ENCODE measurements at places on chromosomes 7 and 10.

- DNase-seq = no peak
These were observed 166.0 kb downstream of the ACTR3B start for GRCh38 chr7:152925412-152926147.

DNA sequence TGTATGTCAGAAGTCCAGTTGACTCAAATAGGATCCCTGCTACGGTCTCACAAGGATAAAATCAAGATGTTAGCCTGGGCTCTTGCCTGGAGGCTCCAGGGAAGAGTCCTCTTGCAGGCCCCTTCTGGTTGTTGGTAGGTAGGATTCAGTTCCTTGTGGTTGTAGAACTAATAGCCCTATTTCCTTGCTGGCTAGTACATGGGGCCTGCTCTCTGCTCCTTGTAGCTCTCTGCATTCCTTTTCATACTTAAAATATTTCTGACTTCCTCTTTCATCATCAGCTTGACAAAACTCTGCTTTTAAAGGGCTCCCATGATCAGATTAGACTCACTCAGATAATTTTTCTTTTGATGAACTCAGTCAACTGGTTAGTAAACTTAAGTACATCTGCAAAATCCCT is 756.7 kb downstream of the GATA3 start:
- DNase-seq = no peak

DNA sequence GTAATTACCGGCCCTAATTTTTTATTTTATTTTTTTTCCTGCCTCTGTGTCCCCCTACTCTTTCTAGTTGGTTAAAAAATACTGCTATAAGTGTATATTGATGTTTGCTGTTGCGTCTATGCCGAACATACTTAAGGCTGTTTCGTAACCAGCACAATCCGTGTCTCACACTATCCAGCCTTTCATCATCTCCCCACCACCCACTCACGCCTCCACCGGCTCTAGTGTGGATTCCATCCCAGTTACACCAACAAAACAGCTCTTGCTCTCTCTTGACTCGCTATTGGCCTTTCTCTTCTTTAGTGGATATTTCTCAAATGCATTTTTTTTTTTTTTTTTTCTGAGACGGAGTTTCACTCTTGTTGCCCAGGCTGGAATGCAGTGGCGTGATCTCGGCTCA is 70.1 kb upstream of the CAMK1D start:
- no peak for DNase-seq

DNA sequence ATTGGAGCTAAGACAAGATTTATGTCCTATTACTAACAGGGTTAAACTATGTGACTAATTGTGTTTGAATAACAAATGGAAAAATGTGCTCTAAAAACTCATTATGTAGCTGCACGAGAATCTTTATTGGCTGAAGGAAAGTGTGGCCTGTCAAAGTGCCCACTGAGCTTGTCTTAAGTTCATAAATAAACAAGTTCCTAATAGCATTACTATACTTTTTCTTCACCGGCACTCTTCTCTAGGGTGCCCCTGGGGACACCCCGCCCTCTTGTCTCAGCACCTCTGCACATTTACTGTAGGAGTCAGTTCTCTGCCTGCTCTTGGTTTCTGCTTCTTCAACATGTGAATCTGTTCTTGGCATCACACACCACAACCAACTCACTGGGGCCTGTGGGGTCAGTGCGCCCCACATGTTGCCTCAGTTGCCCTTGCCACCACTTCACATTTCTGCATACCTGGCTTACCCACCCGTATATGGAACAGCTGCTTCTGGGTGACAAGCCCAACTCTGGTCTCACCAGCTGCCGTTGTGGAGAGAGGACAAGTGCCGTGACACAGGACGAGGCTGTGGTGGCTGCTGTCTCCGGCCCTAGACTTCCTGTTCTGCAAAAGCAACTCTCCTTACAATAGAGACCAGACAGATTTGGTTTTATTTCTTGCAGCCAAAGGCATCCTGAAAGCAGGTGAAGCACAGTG is 96.3 kb upstream of the DDC start:
- DNase-seq = no peak

GRCh38 chr7:12386313-12386740 is 17.3 kb downstream of the VWDE start:
- DNase-seq = no peak

DNA sequence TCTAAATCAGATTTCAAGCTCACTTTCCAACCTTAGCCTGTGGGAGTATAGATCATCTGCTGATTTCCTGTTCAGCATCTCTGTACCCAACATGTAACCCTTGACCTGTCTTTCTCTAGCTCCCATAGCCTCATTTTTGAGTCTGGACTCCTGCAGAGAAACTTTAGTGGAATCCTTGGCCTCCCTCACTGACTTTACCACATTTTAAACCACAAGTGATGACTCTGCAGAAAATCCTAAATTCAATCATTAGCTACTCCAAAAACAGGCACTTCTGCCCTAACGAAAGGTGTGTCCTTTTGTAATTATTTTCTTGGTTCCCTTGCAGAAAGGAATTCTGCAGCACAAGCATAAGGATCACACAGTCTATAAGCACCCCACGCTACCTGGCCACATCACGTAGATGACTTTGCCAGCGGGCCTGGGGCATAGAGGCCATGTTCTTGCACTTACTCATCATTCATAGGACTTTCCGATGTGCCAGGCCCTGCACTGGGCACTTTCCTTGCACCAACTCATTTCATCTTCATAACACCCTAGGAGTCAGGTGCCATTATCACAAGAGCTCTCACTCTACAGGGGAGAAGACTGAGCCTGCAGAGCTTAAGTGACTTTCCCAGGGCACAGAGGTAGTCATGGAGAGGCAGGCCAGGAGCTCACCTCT is 57.2 kb upstream of the OPALIN start:
- DNase-seq = no peak

GRCh38 chr10:29427667-29428066 is 138.8 kb downstream of the LYZL1 start:
- DNase-seq = no peak

DNA sequence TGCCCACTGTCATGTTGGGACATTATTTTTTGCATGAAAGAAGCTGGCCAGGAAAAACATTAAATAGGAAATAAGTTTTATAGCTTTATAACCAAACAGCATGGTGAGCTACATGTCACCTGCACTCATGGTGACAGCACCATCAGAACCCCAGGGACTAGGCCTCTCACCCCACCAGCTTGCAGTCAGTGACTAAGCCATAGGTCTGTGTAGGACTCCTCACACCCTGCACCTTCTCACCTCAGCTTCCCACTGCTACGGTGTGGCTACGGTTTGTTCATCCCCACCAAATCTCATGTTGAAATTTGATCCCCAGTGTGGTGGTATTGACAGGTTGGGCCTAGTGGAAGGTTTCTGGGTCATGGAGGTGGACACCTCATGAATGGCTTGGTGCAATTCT is 161.3 kb upstream of the VIPR2 start:
- no peak for DNase-seq

GRCh38 chr10:103706047-103706446 is 149.3 kb downstream of the SH3PXD2A start:
- DNase-seq = no peak

DNA sequence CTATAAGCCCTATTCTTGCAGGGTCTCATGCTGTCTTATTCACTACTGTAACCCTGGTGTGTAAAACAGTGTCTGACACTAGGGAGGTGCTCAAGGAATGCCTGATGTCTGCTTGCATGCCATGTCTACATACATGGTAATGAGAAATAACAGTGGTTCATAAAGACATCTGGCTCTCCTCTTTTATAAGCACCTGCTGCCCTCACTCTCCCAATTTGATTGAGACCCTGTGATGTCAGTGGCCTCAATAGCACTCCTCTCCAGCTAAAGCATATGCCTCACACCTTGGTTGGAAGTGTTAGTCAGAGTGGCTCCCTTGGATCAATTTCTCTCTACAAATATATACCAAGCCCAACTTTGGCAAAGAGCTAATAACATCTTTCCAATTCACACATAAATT is 30.6 kb downstream of the ANK3 start:
- DNase-seq = peak; percentile 25

- DNase-seq = no peak
These were observed 1.6 kb downstream of the GTF2IRD1 start for GRCh38 chr7:74455291-74455804.

- DNase-seq = peak; percentile 81
These were observed 164.3 kb downstream of the BTAF1 start for GRCh38 chr10:92087750-92088395.

DNA sequence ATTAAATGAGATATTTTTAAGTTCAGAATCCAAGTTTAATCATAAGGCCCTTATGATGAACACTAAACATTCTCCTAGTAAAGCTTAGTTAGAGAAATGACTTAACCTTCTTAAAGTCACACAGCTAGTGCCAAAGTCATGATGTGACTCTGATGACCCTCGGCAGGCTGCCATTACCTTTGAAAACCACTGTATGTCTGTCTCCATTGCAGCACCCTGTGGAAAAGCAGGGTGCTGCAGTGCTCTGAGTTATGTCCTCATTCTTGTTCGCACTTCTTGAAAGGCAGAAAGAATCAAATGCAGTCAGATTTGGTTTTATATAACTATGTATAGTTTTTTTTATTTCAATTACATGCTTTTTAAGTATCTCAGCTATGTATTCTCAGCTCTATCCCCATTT is 105.0 kb downstream of the PHTF2 start:
- DNase-seq = peak; percentile 20

DNA sequence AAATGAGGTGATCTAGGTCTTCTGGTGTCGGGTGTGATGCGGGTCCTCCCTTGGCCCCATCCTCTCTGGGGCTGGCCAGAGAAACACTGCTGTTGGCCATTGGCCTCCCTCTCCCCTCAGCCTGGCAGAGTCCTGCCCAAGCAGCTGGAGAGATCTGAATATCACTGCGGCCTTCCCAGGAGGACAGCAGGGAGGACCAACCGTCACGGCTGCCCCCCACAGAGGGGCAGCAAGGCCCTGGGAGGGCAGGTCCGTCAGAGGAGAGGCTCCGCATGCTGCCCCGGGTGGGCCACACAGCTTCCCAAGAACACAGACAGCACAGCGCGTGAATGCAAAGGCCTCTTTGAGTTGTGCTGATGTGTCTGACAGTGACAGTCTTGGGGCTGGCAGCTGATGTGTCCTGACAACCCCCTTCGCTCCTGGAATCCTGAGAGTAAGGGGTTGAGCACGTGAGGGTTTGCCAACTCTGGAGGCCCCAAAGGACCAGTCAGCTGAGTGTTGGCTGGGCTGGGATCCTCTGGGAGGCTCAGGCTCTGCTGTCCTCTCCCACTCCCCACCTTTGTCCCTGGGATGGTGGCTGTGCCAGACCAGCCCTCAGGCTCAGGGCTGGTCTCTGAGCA is 132.5 kb upstream of the UNC5B start:
- DNase-seq = no peak

GRCh38 chr10:5942474-5942873 is 34.9 kb downstream of the IL15RA start:
- DNase-seq = no peak

GRCh38 chr7:95407751-95408150 is 11.6 kb upstream of the PON3 start:
- no peak for DNase-seq
